Forelimb muscle (tissue), 1 donor: ENCODE measurements at places on chromosomes 2 and 18. TPM values are rescaled to one million over a fixed set of nuclear protein-coding genes. Genes with fewer than 3 reads are reported as not detected.

DNA sequence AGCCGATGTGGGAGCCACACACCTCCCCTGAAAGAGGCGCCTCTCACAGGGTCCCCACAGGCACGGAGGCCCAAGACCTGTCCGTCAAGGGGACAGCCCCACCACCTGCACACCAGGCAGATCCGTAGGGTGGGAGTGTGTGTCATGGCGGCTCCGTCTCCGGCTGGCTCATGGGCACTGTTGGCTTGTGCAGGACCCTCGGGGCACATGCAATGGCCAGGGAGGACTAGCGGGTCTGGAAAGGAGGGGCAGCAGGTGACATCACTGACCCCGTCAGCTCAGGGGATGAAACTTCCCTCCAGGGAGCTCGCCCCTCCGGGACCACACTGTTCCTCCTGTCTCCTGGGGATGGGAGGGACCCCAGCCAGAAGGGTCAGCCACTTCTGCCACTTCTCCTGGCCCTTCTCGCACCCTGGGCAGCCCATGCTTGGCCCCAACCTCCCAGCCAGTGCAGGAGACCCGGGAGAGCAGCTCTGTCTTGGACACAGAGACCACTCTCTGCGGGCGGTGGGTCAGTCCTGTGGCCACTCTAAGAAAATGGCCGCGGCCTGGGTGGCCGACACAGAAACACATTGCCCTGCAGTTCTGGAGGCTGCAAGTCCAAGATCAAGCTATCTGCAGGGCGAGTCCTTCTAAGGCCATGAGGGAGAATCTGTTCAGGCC, 75.1 kb upstream of the TWIST2 start:
- no peak for DNase-seq

DNA sequence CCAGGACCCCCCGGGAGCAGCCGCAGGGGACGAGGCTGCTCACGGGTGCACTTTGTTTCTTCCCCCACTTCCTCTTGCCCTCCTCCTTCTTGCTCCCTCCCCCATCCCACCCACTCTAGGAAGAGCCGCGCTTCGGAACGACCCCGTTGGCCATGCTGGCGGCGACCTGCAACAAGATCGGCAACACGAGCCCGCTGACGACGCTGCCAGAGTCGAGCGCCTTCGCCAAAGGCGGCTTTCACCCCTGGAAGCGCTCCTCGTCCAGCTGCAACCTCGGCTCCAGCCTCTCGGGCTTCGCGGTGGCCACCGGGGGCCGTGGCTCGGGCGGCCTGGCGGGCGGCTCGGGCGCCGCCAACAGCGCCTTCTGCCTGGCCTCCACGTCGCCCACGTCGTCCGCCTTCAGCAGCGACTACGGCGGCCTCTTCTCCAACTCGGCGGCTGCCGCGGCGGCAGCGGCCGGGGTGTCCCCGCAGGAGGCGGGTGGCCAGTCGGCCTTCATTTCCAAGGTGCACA, 1.3 kb downstream of the SP9 start:
- DNase-seq = no peak

GRCh38 chr2:131029812-131030211, 63.4 kb downstream of the FAM168B start:
- no peak for DNase-seq

GRCh38 chr2:45218931-45219339, 209.7 kb upstream of the SIX2 start:
- DNase-seq = no peak

DNA sequence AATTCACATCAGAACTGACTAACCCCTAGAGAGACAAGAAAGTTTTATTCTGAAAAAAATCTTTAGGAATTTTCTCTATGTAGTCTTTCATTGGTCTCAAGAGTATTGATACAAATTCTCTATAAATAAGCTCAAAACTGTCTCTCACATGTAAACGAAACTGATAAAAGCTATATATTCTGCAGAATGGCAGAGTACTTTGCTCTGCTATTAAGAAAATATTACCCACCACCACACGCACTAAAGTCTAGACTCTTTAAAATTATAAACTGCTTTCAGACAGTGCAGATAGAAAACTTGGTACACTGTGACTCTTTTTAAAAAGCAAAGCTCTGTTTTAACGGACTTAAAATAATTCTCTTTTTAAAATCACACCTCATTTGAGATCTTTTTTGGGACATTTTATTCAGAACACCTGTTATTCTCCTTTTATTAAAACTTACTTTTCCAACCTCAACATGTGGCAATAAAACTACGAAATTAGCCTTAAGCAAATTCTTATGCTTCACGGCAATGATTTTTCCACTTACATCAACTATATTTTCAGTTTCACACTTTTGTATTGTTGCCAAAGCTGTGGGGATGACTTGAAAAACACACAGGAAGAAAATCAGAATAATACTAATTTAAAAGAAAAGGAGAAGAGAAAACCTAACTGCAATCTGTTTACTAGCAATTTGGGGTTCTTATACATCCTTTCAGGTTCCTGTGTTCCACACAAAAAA, 58.0 kb downstream of the CCDC88A start:
- DNase-seq = no peak

- DNase-seq = no peak
Measured at GRCh38 chr18:21242780-21243401, 859 bp downstream of the GREB1L start.

GRCh38 chr2:43131890-43132682, 94.3 kb downstream of the ZFP36L2 start:
- DNase-seq = no peak

DNA sequence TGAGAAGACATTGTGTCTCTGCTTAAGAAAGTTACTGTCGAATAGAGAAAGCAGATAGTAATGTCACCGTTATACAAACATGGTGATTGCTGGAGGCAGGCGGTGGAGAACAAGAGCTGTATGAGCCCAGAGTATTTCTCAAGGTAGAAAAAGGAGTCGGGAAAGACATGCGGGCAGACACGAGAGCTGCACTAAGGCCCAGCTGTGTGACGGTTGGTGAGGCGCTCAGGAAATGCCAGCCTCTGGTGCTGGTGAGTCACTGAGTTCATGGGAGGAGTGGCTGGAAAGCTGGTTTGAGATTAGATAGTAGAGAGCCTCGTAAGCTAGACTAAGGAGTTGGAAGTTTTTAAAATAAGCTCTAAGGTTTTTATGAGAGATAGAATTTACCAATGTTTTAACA, 390.9 kb upstream of the TRIB2 start:
- no peak for DNase-seq

DNA sequence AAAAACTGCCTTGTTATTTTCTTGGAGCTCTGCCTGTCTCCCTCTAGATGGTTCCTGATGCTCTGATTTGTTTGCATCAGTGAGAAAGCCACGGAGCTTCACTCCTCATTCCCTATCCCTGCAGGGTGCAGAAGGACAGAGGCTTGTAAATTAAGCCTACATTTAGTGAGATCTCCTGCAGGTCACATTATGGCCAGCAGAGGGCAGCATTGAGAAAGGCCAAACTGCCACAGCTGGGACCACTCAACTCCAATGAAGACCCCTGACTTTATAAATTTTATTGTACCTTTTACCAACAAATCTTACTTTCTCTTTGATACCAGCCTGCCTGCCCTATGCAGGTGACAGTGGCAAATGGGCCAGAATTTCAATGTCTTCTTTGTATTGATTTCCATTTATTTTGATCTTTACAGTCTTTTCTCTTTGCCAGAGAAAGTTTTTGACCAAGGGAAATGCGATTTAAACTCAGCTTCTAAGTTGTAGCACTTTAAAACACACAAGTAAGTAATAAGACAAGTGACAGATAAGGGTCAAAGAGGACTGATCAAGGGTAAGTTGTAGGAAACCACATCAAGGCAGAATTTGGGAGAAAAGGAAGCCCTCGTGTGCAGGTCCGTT, 1029.1 kb upstream of the KLHL29 start:
- DNase-seq = no peak

- DNase-seq = no peak
Measured at GRCh38 chr2:28835781-28836180, 25.1 kb downstream of the SPDYA start.

The PLEK gene
- polyA plus RNA-seq = 4.1 TPM

The OTOS gene
- polyA plus RNA-seq = not detected

The EMX1 gene
- 0.08 TPM for polyA plus RNA-seq

The TAF4B gene
- 2.4 TPM for polyA plus RNA-seq

The PLB1 gene
- 2.0 TPM for polyA plus RNA-seq
